ENCODE measurements at places on chromosomes 2 and 18. TPM values are rescaled to one million over a fixed set of nuclear protein-coding genes. Genes with fewer than 3 reads are reported as not detected.

DNA sequence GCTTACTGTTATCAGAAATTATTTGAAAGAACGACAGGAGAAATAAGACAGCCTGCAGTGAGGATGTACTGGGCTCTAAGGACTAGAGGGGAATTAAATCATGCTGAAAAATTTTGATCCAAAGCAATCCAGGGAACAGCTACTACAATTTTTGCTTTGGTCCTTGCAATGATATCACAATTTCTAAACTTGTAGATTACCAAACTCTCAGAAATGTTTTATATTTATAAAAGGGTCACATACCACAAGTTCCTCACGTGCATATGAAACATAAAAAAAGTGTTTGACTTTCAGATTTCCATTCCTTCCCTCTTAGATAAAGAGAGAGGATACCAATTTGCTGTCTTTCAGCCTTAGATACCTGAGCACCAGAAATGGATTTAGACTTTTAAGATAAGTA lies 261.2 kb downstream of the STK39 start:
- DNase-seq: no peak

DNA sequence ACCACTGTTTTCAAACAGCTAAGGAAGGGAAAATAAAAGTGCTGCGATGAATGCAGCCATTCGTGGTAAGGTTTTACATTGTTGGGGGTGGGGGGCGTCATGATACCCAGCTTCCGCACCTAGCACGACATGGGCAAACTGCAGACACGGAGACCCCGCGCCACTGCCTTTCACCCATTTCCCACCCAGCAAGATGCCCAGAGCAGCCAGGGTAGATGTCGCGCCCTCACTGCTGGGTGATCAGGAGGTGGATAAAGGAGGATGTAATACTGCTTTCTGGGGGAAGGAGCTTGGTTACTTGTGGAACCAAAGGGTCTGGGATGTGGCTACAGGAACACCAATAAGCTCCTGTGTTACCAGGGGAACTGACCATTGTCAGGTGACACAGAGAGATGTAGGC lies 138.4 kb downstream of the ZNF516 start:
- DNase-seq: no peak

DNA sequence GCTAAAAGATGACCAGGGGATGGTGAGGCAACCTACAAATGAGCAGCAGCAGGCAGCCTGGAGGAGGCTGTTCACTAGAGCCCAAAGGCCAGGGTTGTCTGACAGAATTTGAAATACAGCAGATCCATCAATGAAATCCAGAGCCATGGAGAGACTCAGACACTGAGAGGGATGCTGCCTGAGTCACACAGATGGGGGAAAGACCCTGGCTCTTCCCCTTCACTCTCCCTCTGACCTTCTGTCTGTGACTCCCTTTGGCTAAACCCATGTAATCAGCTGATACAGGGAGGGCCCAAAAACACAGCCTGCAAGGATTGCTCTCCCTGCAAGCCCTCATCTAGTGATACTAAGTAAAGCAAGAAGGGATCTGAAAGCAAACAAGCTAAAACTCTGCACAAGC lies 166.5 kb upstream of the SPOPL start:
- no peak for DNase-seq

- DNase-seq: no peak
Observed at GRCh38 chr2:104702031-104702850, 151.7 kb upstream of the POU3F3 start.

- DNase-seq: no peak
Observed at GRCh38 chr2:239880396-239880795, 144.7 kb downstream of the NDUFA10 start.

DNA sequence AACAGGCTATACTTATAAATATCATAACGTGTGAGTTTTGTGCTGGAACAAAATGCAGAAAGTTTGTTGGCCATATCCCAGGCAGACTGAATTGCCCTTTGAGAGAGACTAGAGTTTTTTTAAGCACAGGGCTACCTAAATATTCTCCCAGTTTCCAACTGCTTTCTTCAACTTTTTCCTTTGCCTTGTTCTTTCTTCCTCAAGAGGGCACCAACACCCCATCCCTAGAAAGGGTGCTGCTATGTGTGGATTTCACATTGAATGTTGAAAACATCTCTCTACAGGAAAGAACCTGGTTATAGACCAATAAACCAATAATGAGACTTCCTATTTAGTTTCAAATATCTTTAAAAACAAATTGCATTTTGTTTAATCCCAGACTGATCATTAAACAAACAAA lies 87.9 kb downstream of the ICOS start:
- DNase-seq: no peak

DNA sequence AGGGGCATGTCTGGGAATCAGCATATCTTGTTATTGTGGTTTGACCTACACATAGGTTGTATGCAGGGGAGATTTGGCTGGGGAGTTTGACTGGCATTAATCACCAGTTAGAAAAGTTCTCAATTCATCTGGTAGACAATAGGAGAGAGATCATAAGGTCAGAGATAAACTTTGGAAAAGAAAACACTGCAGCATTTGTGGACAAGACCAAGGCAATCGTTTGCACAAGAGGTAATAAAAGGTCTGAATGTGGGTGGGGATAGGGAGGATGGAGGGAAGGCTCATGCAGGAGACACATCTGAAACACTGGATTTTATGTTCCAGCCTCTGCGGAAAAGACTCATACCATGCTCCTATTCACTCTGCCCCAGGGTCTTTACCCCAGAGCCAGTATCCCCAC lies 136.9 kb downstream of the MAIP1 start:
- no peak for DNase-seq

IL1R1 gene
- total RNA-seq: 0.08 TPM

RIT2 gene
- not detected for total RNA-seq

ZNF521 gene
- not detected for total RNA-seq

ZNF804A gene
- not detected for total RNA-seq

TDRD15 gene
- not detected for total RNA-seq

YPEL5 gene
- total RNA-seq: 1,071 TPM
